ENCODE measurements at places on chromosomes 13 and 19.

DNA sequence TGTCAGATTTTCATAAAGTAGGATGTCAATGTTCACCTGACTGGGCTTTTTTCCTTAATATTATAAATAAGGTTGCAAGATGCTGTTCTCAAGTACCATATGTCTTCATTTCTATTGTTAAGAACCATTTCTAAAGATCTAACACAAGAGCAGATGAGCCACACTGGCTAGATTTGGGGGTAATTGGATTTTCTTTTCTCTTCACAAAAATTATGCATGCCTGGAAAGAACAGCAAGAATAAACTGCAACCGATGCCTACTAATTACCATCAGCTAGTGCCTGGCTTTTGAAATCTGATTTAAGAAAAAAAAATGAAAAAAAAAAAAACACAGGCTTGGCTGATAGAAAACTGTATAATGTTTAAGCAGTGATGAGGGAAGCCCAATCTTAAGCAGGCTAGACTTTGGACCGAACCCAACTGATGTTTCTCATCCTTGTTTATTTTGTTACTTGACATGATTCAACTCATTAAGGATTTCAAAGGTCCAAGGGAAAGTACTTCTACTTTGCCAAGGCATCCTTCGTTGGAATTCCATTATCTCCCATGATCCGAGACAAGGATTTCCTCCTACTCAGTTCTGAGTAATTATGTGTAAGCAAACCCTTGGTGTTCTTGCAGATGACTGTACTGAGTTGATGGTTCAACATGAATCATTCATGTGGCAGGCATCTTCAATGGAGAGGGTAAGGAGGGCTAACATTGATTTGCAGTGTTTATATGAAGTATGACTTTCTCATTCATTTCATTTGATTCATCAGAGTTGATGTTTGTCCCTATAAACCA is 300.5 kb downstream of the SPRY2 start:
- DNase-seq: no peak

GRCh38 chr19:54029930-54030490 is 33.7 kb downstream of the VSTM1 start:
- peak; percentile 69 for DNase-seq

DNA sequence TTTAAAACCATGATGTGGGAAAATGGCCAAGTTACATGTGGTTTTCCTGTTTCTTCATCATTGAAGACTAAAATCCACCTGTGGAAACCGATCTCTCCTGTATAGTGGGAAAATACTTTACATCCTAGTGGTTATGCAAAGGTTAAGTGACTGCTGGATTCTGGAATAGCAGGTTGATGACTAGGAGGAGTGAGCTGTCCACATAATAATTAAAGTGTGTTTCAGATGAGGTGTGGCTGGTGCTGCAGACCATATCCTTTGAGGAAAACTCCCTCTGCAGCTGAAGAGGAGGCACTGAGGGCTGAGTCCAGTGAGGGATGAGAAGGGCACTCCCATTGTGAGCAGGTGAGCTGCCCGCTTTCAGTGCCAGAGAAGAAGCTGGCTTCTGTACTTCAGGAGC is 43.2 kb downstream of the DCLK1 start:
- DNase-seq: no peak

DNA sequence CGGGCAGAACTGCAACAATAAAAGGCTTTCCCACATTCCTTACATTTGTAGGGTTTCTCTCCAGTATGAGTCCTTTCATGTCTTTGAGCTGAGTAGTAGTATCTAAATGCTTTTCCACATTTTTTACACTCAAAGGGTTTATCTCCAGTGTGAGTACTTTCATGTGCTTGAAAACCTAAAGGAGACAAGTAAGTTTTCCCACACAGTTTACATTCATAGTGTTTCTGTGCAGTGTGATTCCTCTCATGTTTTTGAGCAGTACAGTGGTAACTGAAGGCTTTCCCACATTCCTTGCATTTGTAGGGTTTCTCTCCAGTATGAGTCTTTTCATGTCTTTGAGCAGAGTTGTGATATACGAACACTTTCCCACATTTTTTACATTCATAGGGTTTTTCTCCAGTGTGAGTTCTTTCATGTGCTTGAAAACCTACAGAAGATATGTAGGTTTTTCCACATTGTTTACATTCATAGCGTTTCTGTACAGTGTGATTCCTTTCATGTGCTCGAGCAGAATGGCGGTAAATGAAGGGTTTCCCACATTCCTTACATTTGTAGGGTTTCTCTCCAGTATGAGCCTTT is 47.0 kb downstream of the ZNF44 start:
- DNase-seq: no peak

GRCh38 chr19:5908773-5909442 is 4.2 kb downstream of the VMAC start:
- DNase-seq: no peak

GRCh38 chr13:66036024-66036614 is 1194.0 kb downstream of the PCDH9 start:
- no peak for DNase-seq

GRCh38 chr19:11073568-11073967 is 15.7 kb upstream of the LDLR start:
- DNase-seq: no peak

DNA sequence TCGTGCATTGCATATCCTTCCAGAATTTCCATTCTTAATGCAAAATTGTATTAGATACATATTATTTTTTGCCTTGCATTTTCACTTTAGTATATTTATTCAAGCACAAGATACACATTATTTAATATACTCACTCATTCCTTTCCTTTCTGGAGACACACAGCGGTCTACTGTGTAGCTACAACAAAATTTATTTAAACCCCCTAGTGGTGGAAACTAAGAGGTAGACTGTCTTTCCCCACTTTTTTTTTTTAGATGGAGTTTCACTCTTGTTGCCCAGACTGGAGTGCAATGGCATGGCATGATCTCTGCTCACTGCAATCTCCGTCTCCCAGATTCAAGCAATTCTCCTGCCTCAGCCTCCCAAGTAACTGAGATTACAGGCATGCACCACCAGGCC is 2040.3 kb upstream of the PCDH20 start:
- DNase-seq: no peak

GRCh38 chr13:82867284-82867683 is 1015.0 kb downstream of the SLITRK1 start:
- DNase-seq: no peak

GRCh38 chr19:30276011-30276882 is 95.9 kb upstream of the ZNF536 start:
- DNase-seq: no peak

DNA sequence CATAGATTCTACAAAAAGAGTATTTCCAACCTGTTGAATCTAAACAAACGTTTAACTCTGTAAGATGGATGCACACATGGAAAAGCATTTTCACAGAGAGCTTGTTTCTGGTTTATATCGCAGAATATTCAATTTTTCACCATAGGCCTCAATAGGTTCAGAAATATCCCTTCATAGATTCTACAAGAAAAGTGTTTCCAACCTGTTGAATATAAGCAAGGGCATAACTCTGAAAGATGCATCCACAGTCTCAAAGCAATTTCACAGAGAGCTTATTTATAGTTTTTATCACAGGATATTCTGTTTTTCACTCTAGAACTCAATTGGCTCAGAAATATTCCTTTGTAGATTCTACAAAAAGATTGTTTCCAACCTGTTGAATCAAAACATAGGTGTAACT is 1483.6 kb downstream of the UQCRFS1 start:
- DNase-seq: no peak

GRCh38 chr13:77999746-78000145 is 81.1 kb upstream of the EDNRB start:
- DNase-seq: no peak

- DNase-seq: no peak
These were observed 20.7 kb downstream of the COLGALT1 start for GRCh38 chr19:17575871-17576757.

GRCh38 chr19:48310227-48310626 is 15.1 kb upstream of the EMP3 start:
- DNase-seq: no peak

DNA sequence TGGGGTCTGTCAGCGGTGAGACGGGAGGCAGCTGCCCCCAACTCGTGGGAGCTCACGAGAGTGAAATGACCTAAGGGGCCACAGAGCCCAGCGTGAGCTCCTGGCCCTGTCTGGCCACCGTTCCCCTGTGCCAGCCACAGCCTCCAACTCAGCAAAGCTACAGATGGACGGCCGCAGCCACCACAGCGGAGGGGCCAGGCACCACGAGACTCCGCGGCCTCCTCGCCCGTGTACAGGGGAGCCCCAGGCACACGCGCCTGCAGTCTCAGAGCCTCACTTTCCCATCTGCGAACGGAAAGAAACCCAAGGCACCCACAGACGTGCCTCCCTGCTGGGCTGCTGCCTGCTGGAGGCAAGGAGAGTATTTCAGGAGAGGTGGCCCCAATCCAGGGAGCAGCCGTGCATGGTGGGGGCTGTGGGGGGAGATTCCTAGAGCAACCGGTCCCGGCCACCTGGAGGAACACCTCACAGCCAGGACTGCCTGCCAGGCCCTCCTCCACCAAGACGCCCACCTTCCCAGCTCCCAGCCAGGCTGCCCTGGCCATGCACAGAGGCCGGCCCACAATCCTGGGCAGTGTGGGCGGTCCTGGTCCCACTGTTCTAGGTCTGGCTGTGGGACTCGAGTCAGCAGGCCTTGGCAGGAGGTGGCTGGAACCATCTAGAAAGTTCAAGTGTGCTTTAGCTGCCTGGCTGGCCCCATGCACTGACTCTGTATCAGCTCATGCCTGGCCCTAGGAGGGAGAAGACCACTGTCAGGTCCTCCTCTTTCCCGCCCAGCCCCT is 1.9 kb downstream of the MKNK2 start:
- DNase-seq: no peak

DNA sequence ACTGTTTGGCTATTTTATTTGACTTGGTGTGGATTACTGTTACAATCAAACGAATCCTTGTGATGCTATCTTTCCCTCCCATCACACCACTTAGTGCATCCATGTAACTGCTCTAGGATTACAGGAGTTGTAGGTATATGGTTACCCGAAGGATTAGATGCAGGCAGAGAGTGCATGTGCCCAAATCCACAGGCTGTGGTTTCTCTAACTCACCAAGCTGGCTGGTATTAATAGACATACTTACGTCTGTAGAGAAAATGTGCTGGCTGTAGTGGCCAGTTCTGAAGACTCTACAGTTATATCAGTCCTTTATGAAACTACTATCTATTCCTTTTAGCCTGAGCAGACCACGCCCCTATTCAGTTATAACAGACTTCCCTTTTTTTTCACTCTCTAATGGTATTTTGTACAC is 1.1 kb upstream of the HMGB1 start:
- DNase-seq: no peak

GRCh38 chr19:20840371-20840770 is 64.3 kb downstream of the ZNF66 start:
- DNase-seq: no peak

Measured in activated T-cell treated with anti-CD3 and anti-CD28 coated beads, Interleukin-2, amount 50 U/mL, for 48 hours (primary cell).